Activated effector memory CD4-positive, alpha-beta T cell treated with Interleukin-2 at 50 U/mL for 16 hours (primary cell): ENCODE measurements at places on chromosomes 3 and 15.

GRCh38 chr3:96354742-96355141 lies 459.7 kb upstream of the EPHA6 start:
- DNase-seq = no peak

DNA sequence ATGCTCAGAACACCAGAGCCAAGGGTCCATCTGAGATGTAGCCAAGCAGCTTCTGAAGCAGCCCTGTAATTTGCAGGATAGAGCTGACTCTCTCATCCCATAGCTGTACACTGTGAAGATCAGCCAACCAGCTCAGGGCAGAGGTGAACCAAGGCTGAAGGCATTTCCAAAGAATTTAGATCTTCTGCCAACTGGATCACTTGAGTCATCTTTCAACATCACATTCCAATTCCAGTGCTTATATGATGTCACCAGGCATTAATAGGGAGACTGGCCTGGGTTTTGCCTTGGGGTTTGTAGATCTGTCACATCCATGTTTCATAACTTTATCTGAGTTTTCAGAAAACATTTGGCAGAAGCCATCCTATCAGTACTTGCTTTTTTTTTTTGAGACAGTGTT lies 98.2 kb downstream of the NR2F2 start:
- no peak for DNase-seq

- DNase-seq = no peak
These were observed 412.1 kb downstream of the TBL1XR1 start for GRCh38 chr3:176785171-176785570.

DNA sequence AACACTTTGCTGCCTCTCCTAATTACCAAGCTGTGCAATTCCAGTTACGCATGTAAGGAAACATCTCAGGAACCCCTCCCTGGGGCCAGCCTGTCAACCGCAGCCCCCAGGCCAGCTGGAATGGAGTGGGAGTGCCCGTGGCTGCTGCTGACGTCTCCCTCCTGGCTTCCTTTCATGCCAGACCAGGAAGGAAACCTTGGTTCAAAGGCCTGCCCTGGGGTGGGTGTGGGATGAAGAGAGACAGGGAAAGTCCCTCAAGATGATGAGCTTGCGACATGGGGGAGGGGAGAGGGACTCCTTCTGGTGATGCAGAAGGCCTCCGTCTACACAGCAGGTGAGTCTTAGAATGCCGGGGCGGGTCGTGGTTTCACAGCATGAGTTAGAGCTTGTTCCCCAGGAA lies 11.4 kb upstream of the CYP11A1 start:
- DNase-seq = no peak

DNA sequence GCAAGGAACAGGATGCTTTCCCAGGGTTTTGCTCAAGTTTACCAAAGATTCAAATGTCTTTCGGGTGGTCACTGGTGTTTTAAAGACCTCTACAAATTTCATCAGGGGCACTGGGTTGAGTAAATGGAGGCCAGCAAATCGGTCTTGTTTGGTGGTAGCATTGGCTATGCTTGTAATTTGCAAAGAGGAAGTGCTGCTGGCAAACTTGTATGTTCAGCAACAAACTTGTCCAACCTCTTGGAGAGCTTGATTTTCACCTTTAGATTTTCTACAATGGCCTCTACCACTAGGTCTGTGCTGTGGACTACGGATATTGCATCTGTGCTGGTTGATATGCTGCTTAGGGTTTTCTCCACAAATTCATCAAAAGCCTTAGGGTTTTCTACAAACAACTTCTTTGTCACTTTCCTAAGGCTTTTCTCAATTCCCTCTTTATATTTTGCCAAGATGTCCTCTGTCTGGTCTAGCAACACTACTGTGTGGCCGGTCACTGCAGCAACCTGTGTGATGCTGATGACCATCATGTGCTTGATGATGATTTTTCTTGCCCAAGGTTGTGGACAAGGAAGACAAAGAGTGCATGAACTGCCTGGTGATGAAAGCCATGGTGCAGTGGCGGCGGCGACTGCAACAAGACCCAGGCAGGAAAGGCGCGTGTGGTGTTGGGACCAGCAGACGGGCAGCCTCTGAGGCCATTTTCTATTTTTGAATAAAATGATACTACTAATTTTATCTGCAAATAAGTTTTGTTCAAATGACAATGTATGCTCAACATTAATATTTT lies 50.8 kb downstream of the RFX7 start:
- DNase-seq = no peak

- DNase-seq = no peak
These were observed 82.0 kb downstream of the GMNC start for GRCh38 chr3:190780524-190780923.

DNA sequence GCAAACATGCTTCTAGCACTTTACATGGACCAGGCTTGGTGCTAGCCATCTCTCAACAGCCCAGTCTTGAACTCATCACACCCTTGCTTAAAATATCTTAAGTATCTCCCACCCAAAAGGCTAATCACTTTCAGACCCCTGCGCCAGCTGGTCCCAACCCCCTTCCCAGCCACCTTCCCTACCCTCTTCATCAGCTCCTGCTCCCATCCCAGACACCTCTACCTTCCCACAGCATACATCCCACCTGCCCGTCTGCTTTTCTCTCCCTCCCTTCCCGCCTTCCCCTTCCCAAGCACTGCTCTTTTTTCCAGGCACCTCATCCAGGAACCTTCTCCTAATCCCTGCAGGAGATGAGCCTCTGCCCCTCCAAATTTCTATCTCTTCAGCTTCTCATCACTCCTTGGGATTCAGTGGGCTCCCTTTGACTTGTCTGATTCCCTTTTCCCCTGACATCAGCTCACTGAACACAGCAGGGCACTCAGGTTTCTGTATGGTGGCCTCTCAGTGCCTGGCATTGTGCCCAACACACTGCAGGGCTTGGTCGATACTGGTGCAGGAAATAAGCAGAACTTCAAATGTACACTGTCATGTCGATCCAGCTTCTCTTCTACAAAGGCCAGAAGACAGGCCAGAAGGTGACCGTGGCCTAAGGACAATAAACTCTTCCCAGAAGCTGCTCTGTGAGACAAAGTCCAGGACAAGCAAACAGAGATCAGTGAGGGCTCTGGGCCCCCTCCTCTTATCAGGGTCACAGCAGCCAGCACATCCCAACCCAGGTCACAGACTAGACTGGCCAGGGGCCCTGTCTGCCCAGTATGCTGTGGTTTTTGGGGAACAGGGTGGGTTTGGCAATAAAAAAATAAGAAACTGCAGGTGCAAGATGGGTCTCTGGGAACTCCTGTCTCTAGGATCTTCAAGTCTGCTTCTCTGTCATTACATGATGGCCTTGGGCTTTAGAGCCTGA lies 2.2 kb upstream of the ITIH1 start:
- no peak for DNase-seq

DNA sequence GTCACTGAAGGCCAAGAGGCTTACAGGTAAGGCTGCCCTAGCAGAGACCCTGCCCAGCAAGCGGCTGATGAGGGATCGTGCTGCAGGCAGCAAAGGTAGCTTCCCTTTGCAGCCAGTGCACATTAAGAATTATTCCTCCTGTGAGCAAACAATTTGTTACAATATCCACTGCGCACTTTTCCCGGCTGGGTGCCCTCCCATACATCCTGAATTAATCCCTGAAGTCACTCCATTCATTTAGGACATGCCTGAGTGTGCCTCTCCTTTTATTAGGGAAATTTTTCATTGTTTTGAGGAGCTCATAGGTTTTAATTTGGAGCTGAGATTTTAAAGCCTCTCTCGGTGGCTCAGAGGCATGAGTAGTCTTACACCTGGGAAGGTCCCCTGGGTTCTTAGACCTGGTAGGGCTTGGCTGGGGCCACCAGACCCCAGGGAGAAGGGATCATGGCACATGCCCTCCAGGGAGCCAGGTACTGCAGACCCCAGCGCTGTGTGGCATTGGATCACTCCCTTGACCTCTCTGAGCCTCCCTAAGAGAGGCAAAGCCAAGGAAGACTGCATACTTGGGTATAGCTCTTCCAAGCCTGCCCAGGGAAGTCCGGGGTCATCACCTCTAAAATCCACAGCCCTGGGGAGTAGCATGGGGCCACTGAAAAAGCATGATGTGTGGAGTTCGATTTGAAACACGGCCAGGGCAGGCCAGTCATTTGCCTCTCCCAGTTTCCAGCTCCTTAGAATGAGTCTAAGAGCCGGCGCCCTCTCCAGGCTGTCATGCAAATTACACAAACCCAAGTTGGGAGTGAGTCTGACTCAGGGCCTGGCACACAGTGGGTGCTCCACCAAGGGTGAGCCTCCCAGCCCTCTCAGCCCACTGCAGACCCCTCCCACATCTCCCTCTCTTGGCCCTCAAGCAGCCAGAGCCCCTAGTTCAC lies 151.9 kb upstream of the LINGO1 start:
- no peak for DNase-seq

GRCh38 chr15:60822403-60822802 lies 343.5 kb upstream of the ICE2 start:
- DNase-seq = no peak

DNA sequence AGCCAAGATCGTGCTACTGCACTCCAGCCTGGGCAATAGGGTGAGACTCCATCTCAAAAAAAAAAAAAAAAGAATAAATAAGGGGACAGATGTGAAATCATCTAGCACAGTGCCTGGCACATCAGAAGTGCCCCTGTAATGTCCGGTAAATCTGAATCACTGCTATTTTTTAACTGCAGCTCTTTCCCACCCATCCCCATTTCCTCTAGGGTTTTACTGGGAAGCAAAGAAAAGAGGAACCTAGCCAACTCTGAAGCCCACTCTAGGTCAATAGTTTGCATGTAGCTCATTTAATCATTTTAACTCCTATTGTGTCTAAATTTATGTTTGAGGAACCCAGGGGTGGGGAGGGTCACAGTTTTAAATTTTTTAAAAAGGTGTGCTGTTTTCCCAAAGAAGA lies 26.0 kb downstream of the MAGI1 start:
- no peak for DNase-seq

DNA sequence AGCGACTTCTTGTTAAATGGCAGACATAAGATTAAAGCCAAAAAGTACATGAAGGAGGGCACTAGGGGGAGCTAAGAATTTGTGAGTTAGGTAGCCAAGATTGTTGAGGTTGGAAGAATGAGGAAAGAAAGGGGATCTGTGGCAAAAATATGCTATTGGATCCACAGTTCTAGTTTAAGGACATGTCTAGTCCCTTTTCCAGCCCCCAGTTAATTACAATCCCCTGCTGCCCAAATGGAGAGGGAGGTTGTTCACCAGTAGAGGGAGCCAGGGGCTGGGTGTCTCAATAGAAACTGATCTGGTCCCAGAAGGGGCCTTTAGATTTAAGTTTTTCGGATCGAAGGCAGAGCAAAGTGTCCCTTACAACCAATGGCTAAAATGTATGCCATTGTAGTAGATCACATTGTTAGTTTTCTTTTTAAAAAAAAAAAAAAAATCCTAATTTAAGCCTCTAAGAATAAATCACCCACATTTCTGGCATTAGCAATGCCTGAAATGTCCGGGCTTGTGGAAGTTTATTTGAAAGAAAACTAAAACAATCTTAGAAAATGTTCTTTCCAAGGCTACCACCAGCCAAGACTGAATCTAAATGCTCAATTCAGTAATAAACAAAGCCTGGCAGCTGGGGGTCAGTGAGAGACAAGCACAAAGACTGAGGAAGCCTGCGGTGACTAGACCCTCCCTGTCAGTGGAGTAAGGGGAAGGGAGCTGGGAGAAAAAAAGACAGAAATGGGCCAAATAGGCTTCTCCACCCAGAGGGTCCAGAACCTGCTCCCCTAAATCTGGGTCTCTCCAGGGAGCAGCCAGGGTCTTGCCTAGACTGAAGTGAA lies 7.1 kb downstream of the COL8A1 start:
- DNase-seq = no peak

- DNase-seq = no peak
These were observed 14.2 kb downstream of the FSTL1 start for GRCh38 chr3:120436523-120437050.

- DNase-seq = no peak
These were observed 182.4 kb upstream of the DPH6 start for GRCh38 chr15:35728219-35728940.

DNA sequence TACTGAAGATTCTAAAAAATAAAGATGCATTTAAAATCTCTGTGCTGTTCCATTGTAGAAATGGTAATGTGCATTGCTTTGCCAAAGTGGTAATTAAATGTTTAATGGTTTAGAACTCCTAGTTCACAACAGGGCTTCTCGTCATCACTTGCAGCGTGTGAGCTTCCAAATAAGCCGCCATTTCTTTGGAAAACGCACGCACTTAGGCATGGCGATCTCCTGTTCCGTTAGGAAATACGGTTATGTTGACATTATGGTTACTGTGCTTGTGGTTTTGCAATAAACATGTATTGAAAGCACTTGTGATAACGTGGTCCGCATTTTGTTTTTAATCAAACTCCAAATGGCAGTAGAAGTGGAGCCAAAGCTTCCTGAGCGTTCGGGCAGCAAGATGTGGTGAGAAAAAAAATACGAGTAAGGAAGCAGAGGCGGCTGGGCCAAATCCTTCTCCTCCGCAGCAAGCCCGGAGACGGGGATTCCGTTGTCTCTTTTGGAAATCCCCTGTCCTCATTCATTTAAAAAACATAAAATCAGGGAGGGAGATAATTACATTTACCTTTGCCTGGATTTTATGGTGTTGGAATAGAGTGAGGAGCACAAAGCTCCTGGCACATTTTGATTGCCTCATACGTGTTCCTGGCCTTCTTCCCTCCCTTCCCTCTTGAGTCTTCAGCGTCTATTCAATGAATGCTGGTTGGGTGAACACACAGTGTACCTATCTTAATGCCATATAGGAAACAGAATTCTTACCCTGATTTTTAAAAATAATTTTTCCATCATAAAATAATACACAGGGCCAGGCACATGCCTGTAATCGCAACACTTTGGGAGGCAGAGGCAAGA lies 97.5 kb downstream of the SLC49A4 start:
- DNase-seq = no peak

DNA sequence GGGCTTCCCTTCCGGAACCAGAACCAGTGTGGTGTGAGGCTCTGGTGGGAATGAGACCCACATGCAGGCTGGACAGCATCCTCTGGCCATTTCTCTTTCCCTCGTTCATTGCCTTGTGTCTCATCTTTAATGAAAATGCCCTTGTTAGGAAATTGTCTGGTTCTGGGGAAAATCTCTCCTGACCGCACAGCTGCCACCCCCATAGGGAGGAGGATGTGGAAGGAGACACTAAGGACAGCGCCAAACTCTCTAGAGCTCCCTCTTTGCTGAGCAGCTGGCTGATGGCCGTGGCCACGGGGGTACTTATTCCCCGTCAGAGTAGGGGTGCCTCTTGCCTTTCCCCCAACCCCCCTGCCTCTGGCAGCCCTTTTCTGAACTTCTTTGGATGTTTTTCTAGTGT lies 297.6 kb upstream of the C2CD4B start:
- no peak for DNase-seq

- no peak for DNase-seq
These were observed at the start of gene CSTA for GRCh38 chr3:122324871-122325323. Gene CSTA, plus strand, starts transcription at chr3:122325248. Its CDS starts 45 bp downstream, at chr3:122325293.

GRCh38 chr3:34035775-34036174 lies 237.3 kb downstream of the PDCD6IP start:
- DNase-seq = no peak

DNA sequence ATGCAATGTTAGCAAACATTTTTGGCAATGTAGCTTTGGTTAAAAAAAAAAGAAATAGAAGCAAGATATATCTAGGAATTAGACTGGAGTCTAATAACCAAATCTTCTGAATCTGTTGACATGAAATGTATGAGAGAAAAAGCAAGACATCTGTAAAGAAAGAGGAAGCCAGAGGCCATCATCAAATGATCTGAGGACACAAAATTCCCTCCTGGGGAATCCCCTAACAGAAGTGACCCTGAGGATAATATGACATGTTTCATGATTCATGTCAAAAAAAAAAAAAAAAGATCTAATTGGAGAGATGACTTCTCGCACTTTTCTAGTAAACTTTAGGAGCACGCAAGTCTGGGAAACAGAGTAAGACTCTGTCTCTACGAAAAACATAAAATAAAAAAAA lies 70.9 kb downstream of the IMPG2 start:
- no peak for DNase-seq

GRCh38 chr15:39198044-39199000 lies 382.6 kb upstream of the THBS1 start:
- no peak for DNase-seq

- no peak for DNase-seq
These were observed 158.6 kb downstream of the ADAM10 start for GRCh38 chr15:58590926-58591325.
